Suppressor macrophage treated with lipopolysaccharide for 4 hours (primary cell): ENCODE measurements at places on chromosomes 1 and 21.

GRCh38 chr1:11279152-11279551 is 6.2 kb downstream of the UBIAD1 start:
- no peak for DNase-seq

DNA sequence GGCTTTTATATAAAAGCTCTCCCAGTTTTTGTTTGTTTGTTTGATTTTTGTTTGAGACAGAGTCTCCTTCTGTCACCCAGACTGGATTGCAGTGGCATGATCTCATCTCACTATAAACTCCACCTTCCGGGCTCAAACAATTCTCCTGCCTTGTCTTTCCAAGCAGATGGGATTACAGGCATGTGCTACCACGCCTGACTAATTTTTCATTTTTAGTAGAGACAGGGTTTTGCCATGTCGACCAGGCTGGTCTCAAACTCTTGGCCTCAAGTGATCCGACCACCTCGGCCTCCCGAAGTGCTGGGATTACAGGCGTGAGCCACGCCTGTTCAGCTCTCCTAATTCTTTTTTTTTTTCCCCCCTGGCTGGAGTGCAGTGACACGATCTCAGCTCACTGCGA is 4.4 kb downstream of the PCAT6 start:
- no peak for DNase-seq

DNA sequence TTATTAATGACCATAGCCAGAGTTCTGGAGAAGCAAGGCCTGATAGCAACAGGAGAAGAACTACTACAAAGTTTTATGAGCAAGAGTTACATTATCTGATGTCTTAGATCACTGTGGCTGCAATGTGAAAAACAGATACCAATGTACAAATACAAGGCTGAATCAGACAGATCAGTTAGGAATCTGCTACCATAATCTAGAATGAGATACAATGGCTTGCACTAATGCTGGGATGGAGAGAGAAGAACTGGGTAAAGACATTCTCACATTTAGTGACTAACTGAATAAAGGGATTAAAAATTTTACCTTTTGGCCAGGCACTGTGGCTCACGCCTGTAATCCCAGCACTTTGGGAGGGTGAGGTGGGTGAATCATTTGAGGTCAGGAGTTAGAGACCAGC is 41.3 kb downstream of the ARID4B start:
- no peak for DNase-seq

DNA sequence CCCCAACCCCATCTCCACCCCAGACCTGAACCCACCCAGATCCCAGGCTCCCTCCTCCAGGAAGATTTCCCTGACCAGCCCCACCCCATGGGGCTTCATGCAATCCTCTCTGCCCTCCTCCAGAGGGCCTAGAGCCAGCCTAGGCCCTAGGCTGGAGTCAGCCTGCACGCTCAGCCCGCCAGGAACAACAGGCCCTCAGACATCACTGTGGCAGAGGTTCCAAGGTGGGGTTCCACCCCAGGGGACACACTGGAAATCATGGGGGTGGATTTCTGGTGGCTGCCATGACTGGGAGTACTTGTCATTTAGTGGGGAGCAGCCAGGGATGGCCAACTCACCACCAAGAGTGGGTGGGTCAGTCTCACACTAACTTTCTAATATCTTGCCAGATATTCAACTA is 122.0 kb downstream of the GLIS1 start:
- no peak for DNase-seq

GRCh38 chr1:248127653-248128052 is 17.3 kb upstream of the OR2M5 start:
- no peak for DNase-seq

DNA sequence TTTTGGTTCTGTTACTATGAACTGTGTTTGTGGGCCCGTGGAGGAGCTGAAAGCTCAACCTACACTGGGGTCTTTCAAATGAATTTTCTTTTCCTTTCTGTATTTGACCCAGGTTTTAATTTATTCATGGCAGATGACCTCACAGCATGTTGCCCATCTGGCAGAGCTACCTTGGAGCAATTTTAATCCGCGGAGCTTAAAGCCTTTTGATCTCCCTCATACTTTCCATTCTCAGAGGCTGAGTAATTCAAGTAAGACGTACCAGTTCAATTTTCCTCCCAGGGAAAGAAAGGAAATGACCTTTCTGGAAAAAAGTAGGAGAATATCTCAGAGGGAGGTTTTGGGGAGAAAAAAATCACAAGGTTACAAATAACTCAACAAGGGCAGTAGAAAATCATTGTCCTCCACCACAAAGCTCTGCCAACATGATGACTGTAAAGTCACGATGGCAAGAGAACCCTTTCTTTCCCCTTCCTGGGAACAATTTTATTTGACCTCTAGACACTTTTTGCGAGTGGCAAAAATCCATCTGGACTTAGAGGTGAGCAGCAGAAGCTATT is 21.6 kb upstream of the PCP4 start:
- DNase-seq, result no peak
